ENCODE measurements at places on chromosomes 16 and 17.
A peak's percentile ranks its signal among the peaks of the same experiment; 100 is the strongest.

DNA sequence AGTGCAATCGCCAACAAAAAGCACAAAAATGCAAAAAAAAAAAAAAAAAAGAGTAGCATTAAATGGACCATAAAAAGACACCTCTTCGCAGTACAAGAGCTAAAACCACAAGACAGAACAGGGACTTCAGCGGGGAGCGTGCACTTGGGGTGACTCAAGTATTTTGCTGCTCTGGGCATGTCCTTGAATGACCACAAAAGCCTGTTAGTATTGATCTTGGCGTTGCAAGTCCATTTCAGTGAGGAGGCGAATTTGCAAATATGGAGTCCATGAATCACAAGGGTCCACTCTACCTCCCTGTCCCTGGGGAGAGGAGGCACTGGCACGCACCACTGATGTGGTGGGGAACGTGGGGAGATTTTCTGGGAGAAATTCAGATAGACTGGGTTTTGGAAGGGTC lies 78.9 kb downstream of the CNGB1 start:
- DNase-seq = no peak

GRCh38 chr16:89360760-89361435 lies 129.5 kb downstream of the ANKRD11 start:
- no peak for DNase-seq

DNA sequence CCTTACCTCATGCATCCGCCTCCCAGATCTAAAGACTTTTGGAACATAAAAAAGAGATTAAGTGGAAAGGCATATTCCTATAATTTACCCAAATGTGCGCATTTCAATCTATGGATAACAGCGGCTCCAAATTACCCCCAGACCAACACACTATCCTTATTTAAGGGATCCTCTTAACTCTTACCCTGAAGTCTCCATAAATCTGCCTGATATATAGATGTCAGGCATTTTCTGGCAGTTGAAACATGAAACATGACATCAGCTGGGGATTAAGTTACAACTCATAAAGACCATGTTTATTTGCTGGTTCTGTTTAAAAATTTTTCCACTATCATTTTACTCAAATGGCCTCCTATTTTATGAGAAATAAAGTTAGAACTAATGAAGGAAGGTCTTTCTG lies 478.5 kb upstream of the SALL1 start:
- no peak for DNase-seq

DNA sequence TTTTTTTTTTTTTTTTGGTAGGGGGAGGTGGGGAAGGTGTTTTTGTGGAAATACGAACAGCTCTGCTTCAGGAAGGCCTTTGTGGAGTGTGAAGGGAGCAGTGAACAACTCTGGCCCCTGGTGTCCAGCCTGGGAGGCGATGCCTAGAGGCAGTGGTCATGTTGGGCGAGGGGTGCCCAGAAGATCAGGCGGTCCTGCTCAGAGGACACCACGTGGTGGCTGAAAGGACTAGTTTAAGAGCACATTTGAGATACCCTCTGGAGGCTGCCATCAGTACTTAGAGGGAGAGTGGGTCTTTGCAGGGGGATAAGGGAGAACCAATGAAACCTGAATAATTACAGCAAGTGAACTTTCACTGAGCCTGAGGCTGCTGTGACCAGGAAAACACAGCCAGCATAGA lies 40.1 kb upstream of the RHOT1 start:
- DNase-seq = no peak

GRCh38 chr17:78971756-78972506 lies 7.8 kb downstream of the LGALS3BP start:
- DNase-seq = no peak

DNA sequence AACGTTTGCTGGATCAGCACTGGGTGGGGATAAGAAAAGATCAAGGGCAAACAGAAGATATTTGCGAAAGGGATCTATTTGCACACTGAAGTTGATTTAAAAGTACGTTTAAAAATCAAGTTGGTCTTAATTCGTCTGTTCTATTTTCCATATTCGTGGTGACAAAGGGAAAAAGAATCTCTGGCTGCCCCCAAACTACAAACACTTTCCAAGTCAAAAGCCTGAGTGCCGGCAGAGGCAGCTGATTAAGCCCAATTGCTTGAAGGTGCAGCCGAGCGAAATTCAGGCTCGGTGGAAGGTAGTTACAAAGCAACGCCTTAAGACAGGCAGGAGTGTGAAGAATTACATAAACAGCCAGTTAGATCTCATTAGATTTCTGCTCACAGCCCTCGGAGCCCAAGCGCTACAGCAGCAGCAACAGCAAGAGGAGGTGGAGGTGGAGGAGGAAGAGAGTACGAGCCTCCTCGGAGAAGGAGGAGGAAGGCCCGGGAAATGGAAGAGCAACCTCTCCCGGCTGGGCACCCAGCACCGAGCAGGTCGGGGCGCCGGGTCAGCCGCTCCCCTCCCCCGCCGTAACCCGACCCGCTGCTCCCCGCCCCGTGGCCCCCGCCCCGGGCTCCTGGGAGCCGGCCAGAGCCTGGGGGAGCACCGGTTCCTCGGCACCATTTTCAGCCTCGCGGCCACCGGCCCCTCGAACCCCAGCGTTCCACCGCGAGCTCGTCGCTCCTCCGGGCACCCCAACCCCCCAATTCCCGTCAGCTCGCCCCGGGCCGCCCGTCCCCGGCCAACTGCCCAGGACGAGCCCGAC lies 890 bp downstream of the TOB1 start:
- peak; percentile 70 for DNase-seq
